ENCODE measurements at places on chromosomes 4 and X. TPM values are rescaled to one million over a fixed set of nuclear protein-coding genes. Genes with fewer than 3 reads are reported as not detected.

DNA sequence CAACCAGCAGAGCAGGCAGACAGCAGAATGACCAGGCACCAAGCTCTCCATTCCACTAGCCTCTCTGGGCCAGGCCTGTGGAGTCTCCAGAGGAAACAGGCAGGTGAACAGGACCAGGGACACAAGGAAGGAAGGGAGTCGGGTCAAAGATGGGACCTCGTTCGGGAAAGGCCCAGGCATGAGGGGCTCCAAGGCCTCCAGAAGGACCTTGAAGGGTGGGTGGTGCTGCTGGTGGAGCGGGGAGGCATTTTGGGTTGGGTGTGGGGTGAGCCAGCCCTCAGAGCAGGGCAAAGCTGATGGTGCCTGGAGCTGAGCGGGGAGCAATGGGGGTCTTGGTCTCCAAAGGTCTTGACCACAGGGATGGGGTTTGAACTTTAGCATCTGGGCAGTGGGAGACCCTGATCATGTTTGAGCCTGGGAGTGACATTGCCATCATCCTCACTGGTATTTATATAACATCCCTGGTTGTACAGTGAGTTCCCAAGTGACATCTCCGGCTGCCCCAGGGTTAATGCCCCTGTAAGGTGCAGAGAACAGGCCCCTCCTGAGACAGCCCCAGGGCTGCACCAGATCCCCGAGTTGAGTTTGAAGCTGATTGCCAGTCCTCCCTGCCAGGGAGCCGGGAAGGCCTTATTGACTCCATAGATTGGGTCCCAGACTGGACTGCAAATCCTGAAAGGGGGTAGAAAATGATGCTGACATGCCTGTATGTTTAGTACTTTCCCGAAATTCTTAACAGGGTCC is 52.7 kb downstream of the PSAPL1 start:
- DNase-seq, result no peak

The BMP3 gene
- total RNA-seq, result not detected

DNA sequence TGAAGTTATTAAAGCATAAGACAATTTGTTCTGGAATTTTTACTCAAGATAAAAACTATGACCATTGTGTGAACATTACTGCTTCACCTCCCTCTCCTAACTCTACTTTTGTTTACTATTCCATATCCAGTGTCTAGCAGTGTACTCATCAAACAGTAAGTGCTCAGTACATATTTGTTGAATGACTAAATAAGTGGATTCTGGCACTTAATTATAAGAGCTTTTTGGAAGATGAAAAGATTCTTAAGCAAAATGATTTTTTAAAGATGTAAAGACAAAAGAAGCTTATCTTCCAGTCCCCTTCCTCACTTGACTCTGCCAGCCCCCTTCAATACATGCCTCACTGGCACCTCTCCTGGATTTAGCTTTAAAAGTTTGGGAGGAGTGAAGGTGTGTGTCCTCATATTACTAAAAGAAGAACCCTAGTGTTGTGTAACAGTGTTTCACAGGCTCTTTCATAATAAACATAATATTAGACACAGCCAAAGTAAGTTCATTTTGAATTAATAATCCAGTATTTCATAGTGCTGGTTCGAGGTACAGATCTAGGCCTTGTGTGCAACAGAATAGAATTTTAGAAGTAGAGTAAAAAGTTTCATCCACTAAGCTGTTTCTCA is 53.0 kb downstream of the GAB1 start:
- DNase-seq, result no peak

The MAGEA4 gene
- not detected for total RNA-seq

DNA sequence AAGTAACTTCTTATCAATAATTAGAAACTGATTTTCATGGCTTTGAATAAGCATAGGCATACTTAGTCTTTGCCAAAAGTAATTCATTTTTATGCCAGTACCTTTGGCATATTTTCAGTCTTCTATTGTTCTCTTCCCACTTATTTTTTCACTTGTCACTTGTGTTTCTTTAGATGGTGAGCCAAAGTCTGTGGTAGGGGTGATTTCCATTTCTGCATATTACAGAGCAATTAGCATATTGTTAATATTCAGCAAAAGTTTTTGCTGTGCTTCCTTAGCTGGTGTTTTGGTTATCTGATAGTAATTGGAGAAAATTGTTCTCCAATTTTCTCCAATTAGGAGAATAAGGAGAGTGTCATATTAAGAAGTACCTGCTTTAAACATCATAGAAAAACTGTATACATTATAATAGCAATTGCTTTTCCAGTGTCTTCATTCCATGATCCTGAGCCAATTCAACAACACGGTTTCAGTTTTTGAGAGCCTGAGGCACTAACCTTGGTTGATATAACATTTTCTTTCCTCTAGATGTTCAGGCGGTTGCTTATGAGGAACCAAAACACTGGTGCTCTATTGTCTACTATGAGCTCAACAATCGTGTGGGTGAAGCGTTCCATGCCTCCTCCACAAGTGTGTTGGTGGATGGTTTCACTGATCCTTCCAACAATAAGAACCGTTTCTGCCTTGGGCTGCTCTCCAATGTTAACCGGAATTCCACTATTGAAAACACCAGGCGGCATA is 64.7 kb downstream of the SMAD1 start:
- no peak for DNase-seq

- DNase-seq, result no peak
Measured at GRCh38 chrX:10952619-10953018, 158.5 kb upstream of the HCCS start.

DNA sequence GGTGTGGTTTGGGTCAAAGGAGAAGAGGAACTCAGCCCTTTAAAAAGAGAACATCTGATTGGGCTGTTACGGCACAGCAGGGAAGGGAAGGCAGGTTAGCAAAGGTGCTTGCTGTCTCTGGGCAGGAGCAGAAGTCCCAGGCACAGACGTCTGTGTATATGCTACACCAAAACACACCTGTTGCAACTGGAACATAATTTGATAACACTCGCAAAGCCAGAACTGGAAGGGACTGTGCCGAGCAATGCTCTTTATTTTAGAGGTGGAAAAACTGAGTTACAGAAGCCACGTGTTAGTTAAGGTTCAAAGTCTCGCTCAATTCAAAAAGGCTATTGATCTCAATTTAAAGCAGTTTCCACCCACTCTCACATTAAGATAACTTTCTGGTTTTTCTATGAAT is 2.2 kb upstream of the FAM114A1 start:
- no peak for DNase-seq

- DNase-seq, result peak; percentile 51
Measured at GRCh38 chrX:338836-339400, 20.3 kb upstream of the GTPBP6 start.

The ETDB gene
- total RNA-seq, result not detected

GRCh38 chrX:7127056-7127455 is 20.5 kb upstream of the STS start:
- DNase-seq, result no peak

The REELD1 gene
- not detected for total RNA-seq

DNA sequence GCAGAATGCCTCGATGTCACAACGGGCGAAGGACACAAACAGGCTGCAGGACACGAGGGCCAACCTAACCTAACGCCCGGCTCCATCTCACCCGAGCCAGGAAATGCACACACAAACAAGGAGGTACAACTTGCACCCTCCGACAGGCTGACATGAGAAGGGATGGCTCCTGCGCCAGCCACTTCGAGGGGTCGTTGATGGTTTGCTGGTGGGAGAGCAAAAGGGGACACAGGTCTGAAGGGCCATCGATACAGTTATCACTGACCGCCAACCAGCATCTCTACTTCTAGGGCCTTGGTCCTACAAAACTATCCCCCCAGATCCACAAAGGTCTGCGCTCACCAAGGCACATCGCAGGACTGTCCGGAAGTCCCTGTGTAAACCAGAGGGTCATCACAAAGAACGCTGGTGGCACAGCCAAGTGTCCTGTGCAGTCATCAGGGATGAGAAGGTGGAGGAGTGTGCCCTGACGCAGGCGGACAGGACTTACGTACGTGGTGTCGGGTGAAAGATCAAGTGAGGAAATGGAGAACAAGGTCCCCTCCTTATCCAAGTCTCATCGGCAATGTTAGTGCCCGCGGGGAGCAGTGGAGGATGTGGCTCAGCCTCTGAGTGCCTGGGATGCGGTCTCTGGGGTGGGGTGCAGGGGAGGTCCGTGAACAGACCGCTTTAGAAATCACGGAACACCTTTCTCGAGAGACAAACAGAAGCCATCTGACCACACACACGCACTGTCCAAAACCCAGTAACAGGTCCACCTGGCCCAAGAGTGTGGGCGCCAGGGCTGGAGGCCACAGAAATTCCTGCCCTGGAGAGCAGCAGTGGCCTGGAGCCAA is 7.0 kb downstream of the MXD4 start:
- DNase-seq, result no peak

All from Right ventricle myocardium inferior (tissue), 1 donor.